ENCODE measurements at places on chromosomes 12 and 14. TPM values are rescaled to one million over a fixed set of nuclear protein-coding genes. Genes with fewer than 3 reads are reported as not detected.

DNA sequence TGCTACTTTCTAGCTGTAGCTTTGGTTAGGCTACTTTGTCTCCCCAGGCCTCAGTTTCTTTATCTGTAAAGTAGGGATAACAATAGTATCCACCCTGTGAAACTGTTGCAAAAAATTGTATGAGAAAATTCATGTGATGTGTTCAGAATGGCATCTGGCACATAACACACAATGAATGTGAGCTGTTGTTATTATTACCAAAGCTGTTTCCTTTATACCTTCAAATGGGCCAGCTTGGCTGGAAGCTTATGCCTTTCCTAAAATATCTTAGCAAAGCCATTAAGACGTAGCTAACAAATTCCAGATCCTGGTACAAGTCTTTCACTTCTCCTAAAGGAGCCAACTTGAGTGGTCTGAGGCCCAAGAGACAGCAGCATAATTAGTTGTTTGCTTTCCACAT is 25.2 kb upstream of the MANSC4 start:
- no peaks in the 10 kb centered on the region for H3K36me3 ChIP-seq
- H3K4me3 ChIP-seq: no peak overlapping the region
- DNase-seq: no peak
- no peaks in the 10 kb centered on the region for H3K4me1 ChIP-seq
- H3K27me3 ChIP-seq: no peaks in the 10 kb centered on the region
- H3K27ac ChIP-seq: no peak overlapping the region

DNA sequence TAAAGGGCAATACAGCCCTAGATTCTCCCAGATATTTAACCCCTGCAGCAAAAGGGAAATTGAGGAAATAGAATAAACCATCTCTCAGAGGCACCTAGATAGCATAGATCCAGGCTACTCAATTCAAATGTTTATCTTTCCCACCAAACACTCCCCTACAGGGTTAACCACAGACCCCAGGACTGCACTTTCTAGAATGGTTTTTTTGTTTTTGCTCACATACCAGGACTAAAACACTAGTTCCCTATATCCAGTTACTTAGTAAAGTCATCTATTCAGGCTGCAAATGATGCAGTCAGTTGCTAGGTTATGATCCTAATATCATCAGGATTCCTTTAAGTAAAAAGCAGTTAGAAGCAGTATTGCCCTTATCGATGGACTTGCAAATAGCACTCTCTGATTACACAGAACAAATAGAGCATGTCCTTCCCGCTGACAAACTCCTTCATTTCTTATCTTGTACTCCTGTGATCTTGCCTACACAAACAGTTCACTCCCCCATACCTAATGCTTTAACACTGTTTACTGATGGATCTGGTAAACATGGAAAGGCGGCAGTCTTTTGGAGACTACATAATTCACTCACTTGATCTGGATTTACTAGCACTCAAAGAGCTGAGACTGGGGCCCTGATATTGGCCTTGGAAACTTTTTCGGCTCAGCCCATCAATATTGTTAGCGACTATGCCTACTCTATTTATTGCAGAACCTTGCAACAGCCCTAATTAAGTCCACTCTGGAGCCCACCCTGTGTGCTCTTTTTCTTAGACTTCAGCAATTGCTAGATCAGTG is 257.2 kb upstream of the DIO2 start:
- no peak for DNase-seq
- no peak overlapping the region for H3K4me3 ChIP-seq
- H3K27ac ChIP-seq: no peak overlapping the region

- DNase-seq: no peak
- no peaks in the 10 kb centered on the region for H3K27me3 ChIP-seq
- peaks cover 3% of the 10 kb centered on the region for H3K4me1 ChIP-seq
- H3K4me3 ChIP-seq: no peak overlapping the region
Observed at GRCh38 chr14:92756446-92756845, 8.0 kb upstream of the LGMN start.

DNA sequence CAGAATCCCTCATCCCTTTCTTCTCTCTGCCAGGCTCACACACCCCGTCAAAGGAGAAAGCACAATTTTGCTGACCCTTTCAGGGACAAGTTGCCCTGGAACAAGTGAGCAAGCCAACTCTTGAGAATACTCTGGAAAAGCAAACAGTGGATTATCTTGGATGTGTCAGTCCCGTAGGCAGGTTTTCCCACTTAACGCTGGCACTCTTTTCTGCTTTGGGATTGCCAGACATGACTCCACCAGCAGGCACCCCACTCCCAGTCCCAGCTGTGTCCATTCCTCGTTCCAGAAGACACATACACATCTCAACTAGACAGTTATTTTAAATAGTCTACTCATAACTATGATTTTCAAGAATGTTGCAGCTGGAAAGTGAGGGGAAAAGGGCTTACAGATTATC is 145.5 kb upstream of the CDKN3 start:
- no peaks in the 10 kb centered on the region for H3K27me3 ChIP-seq
- H3K36me3 ChIP-seq: no peaks in the 10 kb centered on the region
- no peak overlapping the region for H3K4me3 ChIP-seq
- H3K27ac ChIP-seq: no peak overlapping the region
- no peak for DNase-seq

The MAP1LC3B2 gene
- total RNA-seq: 0.70 TPM

All from right lobe of liver (tissue), 6 donors.